ENCODE measurements at places on chromosomes 7 and 10. TPM values are rescaled to one million over a fixed set of nuclear protein-coding genes. Genes with fewer than 3 reads are reported as not detected.

Gene HTR5A
- not detected for total RNA-seq

Gene HOXA9
- total RNA-seq, result not detected

Gene INSYN2A
- total RNA-seq, result 0.11 TPM

Gene MCU
- 16.9 TPM for total RNA-seq

Gene RELN
- 2.1 TPM for total RNA-seq

Gene MLXIPL
- 1.6 TPM for total RNA-seq

Gene OGDHL
- 2.0 TPM for total RNA-seq

Measured in heart left ventricle (tissue), 16 donors.